H54 (cell line): ENCODE measurements at places on chromosomes 5 and 9.

- no peak for DNase-seq
Measured at GRCh38 chr9:113481176-113481787, 17.8 kb downstream of the RGS3 start.

DNA sequence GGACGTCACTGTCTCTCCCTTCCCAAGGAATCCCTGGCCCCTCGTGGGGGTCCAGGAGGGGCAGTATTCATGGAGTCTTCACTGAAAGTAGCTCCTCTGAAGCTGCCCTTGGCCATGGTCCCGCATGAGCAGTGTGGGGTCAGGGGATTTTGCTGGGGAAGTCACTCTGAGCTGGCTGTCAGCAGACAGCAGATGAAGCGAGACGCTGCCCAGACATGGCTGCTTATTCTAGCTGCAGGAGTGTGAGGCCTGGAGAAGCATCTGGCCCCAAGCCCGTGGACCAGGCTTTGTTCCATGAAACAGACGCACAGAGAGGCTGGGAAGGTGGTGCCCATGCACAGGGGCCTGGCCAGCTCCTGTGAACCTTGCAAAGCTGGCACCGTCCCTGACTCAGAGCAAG, 21.5 kb upstream of the ASS1 start:
- no peak for DNase-seq

DNA sequence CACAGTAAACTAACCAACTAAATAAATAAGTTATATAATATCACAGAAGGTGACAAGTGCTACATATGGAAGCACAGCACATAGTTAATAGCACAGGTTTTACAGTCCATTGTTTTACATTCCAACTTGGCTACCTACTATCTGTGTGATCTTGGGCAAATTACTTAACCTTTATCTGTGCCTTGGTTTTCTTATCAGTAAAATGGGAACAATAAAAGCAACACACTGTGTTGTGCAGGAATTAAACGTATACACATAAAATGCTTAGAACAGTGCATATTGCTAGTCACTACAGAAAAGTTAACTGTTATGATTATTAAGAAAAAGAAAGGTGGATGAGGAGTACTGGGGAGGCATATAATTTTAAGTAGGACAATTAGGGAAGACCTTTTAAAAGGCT, 42.8 kb upstream of the GOLGA1 start:
- no peak for DNase-seq

- DNase-seq, result no peak
Measured at GRCh38 chr5:35133186-35133585, 85.4 kb upstream of the AGXT2 start.

DNA sequence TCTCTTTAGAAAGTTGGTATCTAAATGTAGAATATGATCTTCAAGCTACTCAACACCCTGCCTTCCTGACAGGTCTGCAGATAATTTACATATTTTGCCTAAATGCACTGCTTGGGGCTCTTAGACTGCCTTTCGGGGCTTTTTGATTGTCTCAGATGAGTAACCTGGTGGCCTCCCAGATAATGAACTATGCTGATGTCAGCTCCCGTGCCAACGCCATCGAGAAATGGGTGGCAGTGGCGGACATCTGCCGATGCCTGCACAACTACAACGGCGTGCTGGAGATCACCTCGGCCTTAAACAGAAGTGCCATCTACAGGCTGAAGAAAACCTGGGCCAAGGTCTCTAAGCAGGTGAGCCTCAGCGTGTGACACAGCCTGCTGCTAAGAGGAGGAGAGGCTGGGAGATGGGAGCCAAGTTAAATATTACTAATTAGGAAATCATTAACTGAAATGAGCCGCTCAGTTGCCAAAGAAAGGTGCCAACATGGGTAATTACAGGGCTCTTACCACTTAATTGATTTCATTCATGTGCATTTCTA, 20.8 kb upstream of the CKMT2 start:
- no peak for DNase-seq

DNA sequence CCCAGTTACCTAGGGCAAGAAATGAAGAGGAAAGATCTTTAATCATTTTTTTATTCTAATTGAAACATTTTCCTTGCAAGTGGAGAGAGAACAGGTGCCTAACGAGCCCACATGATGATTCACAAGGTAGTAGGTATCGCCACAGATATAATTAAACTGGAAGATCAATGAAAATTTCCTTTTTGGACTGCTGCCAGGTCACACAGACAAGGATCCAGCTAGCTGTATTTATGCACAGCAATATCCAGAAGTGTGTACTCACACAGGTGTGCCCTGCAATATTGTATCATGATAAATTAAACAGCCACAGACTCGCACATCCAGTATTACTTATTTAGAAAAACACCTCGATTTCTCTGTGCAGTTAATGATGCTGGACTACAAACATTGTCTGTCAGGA, 294.0 kb upstream of the SMARCA2 start:
- no peak for DNase-seq

GRCh38 chr5:157294407-157295091, 28.6 kb downstream of the CYFIP2 start:
- DNase-seq, result no peak

- no peak for DNase-seq
Measured at GRCh38 chr9:20390400-20390799, 231.9 kb downstream of the MLLT3 start.

- no peak for DNase-seq
Measured at GRCh38 chr5:112693301-112693700, 44.4 kb upstream of the APC start.

- no peak for DNase-seq
Measured at GRCh38 chr9:78707080-78707479, 410.2 kb downstream of the PSAT1 start.

DNA sequence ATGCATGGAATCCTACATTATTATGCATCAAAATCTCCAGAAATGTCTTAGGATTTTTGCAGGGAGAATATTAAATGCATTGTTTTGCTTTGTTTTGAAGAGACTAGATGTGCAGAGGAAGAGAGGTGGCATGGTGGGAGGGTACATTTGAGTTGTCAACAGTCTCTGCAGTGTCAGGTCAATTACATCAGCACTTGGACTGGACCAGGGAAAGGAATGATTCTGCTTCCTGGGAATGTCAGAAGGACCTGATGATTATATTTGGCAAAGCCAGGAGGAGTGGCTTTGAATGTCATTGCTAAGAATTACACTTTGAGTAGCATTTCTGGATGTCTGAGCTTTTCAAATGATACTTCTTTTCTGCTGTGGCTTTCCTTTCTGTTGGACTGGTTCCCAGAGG, 17.5 kb upstream of the TMEFF1 start:
- no peak for DNase-seq

DNA sequence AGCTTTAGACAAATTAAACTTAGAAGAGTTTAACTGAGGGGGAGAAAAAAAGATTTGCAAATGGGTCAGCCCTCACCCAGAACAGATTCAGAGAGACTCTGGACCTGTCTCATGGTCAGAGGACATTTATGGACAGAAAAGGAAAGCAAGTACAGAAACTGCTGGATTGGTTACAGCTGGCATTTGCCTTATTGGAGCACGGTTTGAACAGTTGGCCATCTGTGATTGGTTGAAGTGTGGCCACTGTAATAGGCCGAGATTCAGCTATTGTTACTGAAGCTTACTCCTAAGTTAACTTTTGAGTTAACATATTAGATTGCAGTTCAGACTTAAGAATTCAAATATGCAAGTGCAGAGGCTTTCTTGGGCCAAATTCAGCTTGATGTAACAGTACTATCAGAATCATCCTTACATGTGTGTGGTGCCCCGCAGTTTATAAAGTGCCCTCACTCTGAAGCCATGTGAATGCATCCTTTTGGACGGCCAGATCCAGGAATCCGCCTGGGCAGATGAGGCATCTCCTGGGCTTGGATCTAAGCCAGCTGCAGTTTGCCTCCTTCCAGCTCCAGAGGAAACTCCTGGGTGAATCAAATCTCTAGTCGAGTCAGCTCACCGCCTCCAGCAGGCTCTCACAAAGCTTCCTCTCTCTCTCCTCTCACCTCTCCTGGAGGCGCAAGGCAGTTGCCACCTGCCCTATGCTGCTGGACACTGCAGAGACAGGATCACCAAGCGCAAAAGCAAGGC, 165.2 kb downstream of the ADAMTS12 start:
- DNase-seq, result no peak

DNA sequence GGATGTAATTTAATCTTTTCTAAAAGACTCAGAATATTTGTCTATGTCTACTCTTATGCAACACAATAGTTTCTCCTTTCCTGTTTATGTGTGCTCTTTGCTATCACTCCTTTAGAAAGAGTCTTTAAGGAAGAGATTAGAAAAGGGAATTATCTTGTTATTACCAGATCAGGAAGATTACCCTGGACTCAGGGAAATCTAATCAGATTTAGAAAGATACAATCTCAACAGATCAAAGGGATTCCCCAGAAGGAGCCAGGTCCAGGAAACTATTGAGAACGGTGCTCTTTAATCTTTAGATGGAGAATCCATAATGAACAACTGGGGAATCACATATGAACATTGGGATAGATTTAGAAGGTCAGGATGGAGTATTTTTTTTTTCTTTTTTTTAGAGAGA, 32.4 kb upstream of the ZFR start:
- no peak for DNase-seq

- DNase-seq, result no peak
Measured at GRCh38 chr5:38426490-38426889, 130.0 kb downstream of the LIFR start.

DNA sequence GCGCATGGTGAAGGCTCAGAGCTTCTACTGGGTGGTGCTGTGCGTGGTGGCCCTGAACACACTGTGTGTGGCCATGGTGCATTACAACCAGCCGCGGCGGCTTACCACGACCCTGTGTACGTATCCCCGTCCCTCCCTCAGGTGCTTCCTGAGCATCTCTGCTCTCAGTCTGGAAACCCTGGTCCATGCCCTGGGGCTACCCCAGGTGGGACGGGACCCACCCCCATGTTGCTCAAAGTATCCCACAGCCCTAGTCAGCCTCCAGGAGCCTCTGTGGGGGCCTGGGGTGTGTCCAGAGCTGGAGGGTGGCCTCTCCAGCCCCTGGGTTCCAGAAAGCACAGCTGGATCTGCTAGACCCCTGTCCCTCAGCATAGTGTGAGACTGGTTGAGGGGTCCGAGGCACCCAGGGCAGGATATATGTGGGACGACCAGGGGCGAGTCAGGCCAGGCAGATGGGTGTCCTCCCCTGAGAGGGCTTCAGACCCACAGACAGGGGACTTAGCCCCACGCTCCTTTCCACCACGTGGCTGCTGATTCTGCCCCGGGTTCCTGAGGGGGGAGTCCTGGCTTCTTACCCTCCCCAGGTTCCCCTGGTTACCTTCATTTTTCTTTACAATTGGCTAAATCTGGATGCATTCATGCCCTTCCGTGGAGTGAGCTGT, 94.0 kb downstream of the CACNA1B start:
- DNase-seq, result no peak

DNA sequence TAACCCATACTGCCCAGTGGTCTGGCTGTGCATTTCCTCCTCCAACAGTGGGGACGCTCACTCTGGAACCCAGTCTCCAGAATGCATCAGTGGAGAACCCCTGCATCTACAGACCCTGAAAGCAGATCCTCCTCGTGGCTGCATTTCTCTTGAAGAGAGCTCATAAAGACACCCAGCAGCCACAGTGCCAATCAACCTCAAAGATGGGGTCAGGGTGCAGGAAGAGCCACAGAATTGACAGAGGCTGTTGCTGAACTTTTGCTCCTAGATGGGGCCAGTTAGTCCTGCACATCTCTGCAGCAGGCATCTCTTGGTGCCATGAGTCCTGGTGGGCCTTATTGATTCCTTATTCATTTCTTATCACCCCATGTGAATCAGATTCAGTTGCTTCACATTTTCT, 39.6 kb downstream of the ADRB2 start:
- no peak for DNase-seq

- DNase-seq, result no peak
Measured at GRCh38 chr9:112285056-112285455, 48.4 kb downstream of the PTBP3 start.

DNA sequence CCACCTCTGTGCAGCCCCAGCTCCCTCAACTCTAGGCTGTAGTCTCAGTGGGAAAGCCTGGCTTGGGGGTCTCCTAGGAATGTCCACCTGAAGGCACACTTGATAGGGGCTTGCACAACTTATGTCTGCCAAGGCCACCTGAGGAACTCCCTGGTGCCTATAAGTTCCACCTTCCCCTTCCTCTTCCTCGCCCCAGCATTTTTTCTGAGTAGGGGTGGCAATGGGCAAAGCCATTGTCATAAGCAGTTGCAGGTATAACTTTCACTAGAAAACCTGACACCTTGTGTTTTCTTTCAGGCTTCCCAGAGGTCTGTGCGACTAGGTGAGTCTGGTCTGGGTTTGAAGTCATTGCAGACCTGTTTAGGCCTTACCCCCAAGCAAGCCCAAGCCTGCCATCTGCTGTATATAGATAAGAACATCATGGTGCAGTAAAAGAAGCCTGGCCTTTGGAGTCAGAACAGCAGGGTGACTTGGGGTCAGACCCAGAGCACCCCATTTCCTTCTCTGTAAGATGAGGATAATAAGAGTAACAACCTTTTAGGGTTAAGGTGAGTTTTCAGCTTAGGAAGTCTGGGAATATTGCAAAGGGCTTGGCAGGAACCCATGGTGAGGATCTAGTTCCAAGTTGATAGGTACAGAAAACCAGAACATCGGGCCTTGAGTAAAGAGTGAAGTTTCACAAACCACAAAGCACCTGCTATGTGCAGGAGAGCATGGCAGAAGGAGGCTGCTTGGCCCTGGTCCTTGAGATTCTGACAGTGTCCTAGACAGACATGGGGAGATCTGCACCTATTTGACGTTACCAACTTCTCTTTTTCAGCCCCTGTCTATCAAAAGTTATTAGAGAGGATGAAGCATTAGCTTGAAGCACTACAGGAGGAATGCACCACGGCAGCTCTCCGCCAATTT, 33.8 kb downstream of the TGFBI start:
- DNase-seq, result no peak

DNA sequence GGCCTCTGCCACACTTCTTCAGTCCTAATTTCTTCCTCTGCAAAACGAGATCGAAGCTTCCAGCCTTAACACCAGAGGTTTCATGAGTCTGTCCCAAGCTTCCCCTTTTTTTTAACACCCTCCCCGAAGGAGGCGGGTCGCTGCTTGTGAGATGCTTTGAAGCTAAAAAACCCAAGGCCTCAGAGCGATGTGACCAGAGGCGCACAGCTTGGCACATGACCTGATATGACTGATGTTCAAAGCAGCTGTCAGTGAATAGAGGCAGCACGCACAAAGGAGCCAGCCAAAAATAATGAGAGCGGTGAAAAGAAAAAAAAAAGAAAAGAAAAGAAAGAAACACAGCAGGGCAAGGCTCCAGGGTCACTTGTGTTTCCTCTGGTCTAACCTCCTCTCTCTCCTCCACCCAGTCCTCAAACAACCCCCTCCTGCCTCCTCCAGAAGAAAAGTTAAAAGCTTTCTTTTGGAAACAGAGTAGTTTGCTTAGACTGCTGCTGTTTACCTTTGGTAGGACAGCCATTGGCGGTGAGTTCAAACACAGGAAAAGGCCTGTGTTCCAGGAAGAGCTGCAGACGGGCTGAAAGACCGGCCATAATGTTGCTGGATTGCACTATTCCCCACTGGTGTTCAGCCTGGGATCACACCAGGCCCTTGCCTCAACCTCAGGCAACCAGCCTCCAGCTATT, 10.9 kb upstream of the ZNF366 start:
- DNase-seq, result no peak

- no peak for DNase-seq
Measured at GRCh38 chr9:126490214-126490631, 123.5 kb upstream of the LMX1B start.
